ENCODE measurements at places on chromosomes 2 and 18.
A peak's percentile ranks its signal among the peaks of the same experiment; 100 is the strongest.

DNA sequence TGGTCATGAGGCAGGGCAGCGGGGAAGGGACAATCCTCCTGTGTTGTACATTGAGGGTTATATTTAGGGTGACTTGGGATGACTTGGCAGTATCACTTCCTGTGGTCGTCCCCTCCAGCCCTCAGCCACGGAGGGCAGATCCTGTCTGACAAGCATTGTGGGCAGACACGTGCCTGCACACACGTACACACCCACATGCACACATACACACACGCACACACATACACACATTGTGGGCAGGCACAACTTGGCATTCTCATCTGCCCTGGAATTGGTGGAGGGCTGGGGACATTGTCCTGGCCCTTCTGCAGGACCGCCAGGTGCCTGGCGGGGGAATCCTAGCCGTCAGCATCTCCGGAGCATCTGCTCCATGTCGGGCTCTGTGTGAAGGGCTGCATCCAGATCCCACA is 47.6 kb downstream of the ODC1 start:
- DNase-seq, result peak; percentile 31

GRCh38 chr2:61759718-61760117 is 94.1 kb downstream of the FAM161A start:
- DNase-seq, result no peak

DNA sequence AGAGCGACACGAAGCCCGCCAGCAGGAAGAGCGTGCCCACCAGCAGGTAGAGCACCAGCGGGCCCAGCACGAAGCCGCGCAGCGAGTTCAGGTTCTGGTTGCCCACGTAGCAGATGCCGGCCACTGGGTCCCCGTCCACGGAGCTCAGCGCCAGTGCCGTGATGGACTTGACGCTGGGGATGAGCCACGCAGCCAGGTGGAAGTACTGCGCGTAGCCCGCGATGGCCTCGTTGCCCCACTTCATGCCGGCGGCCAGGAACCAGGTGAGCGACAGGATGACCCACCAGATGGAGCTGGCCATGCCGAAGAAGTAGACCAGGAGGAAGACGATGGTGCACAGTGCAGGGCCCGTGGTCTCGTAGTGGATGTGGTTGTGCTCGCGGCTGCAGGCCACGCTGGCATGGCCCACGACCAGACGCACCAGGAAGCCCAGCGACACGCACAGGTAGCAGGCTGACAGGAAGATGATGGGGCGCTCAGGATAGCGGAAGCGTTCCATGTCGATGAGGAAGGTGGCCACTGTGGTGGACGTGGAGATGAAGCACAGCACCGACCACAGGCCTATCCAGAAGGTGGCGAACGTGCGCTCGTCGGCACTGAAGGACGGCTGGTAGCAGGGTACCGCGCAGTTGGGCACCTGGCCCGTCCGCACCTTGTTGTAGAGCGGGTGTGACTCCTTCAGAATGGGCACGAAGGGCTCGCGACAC is 2.1 kb downstream of the FZD5 start:
- DNase-seq, result no peak

DNA sequence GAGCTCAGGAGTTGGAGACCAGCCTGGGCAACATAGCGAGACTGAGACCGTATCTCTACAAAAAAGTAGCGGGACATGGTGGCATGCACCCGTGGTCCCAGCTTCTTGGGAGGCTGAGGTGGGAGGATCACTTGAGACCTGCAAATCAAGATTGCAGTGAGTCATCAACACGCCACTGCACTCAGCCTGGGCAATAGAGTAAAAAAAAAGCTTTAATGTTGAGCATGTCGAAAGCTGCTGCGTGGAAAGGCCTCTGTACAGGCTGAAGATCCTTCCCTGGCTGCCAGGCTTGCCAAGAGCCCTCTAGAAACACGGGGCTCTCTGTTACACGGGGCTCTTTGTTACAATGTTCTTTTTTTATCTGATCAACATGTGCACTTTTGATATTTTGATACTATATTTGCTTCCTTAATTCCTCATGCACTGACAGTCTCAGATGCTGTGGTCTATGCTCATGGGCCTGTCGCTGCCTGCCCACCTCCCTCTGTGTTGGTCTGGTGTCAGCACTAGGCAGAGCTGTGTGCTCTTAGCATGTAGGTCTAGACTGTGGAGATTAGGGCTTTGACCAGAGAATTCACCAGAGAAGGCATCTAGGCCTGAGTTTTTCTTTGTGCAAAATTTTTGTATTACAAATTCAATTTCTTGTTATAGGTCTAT is 18.7 kb downstream of the CLK1 start:
- DNase-seq, result no peak

GRCh38 chr2:198127627-198128026 is 323.2 kb downstream of the PLCL1 start:
- peak; percentile 39 for DNase-seq

DNA sequence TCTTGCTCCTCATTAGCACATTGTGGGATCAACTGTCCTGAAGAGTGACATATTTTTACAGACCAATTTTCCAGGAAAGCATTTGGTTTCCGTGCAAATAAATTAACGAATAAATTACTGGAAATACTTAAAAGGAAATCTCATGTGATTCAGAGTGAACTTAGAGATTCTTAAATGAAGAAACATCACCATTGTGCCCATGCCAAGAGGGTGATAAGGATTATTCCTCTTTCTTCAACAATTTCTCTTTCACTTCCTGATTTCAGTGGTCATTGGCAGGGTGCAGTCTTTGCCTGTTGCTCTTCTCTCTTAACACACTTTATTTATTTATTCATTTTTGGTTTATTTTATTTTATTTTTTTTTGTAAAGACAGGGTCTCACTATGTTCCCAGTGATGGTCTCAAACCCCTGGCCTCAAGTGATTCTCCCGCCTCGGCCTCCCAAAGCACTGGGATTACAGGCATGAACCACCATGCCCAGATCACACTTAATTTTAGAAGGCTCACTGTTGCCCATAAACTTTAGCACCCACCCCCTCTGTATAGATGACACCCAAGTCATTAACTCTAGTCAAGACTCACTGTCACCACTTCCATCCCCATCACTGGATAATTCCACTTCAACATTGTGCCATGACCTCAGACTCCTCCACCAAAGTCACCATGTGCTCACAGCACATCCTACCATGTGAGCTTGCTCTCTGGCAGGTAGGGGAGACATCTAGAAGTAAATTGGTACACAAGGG is 92.6 kb upstream of the CERS6 start:
- no peak for DNase-seq

GRCh38 chr2:11566383-11566782 is 32.5 kb downstream of the GREB1 start:
- no peak for DNase-seq

GRCh38 chr2:102337481-102338386 is 17.9 kb upstream of the IL18R1 start:
- no peak for DNase-seq

DNA sequence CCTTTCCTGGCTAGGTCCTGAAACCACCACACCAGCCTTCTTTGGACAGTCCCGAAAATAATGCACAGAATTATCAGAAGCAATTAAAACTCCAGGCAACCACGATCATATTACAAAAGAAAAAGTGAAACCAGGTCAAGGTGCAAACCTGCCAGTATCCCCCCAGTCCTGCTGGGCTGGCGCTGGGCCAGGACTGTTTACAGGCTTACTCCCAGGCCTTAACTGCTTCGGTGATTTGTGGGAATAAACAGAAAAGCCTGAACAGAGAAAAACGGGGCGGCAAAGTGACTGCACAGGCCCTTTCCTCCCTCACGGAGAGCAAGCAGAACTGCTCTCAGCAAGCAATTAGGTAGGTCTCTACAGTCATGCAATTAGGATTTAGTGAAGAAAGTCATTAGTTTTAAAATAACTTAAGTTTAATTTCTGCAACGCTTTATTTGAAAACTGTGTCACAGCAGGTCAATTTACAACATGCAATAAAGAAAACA is 1.3 kb downstream of the HDAC4 start:
- no peak for DNase-seq

- no peak for DNase-seq
These were observed 851.8 kb upstream of the CRIM1 start for GRCh38 chr2:35503738-35504199.

DNA sequence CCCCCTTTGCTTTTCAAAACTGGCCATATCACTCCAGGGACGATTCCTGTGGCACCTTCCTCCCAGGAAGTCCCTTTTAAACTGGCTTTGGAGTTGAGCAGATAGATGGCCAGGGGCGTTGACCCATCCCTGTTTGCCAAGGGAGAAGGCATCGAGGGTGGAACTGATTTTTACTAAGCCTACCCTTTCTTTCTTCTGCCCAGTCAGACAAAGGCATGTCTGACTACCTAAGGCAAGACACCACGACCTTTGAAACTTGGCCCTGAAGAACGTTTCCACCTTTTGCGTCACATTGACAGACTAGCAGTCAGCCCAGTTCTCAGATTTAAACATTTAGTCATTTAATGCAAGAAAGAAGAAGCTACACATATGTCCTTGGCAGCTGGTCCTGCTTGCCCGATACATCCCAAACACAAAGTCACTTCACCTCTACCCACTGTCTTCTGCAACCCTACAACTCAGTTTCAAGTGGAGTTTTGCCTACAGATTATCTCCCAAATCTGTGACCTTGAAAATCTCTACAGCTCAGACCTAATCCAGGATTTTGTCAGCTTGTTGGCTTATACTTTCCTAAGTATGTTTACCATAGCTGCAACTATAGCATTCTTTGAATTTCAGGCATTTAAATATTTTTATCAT is 102.2 kb upstream of the IL1R2 start:
- DNase-seq, result no peak

- no peak for DNase-seq
These were observed 65.0 kb downstream of the TCF4 start for GRCh38 chr18:55523001-55523400.
